CD8-positive, alpha-beta memory T cell (primary cell): ENCODE measurements at places on chromosomes 3 and 15. TPM values are rescaled to one million over a fixed set of nuclear protein-coding genes. Genes with fewer than 3 reads are reported as not detected.

DNA sequence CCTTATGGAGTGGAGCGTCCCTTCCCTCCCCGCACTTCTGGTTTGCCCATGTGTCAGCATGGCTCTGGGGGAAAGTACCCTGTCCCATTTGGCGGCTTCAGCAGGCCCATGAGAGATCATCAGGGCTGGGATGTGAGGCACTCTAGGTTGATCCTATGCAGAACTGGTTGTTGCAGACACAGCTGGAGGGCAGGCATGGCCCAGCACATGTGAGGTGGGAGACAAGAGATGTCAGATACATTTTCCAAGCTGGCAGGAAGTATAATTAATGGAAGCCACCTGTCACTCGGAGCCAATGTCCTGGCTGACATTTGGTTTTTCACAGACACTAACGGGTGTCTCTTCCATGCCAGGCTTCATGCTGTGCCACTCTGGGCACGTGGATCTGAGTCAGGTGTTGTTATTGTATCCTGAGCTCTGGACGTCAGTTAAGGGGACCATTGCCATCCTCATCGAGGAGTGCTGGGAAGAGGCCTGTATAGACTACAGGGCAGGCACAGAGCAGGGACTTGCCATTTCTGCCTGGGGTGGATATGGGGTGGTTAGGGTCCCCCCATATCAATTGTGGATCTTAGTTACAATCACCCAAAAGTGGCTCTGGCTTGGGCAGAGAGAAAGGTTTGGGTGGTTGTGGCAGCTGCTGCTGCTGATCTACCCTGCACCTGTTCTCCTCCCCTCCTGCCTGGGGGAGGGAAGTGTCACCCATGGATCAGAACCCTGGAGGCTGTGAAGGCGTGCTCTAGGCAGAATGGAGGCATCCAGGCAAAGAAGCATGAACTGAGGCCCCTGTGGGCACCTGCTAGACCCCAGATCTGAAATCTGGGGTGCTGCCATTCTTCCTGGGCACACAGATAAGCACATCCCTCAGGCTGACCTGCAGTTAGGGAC is 140.7 kb downstream of the FBLN2 start:
- DNase-seq = no peak
- no peaks in the 10 kb centered on the region for H3K27me3 ChIP-seq

The SCAP gene
- 60.3 TPM for polyA plus RNA-seq

GRCh38 chr3:121855555-121855954 is 20.5 kb downstream of the EAF2 start:
- no peak for DNase-seq
- H3K4me3 ChIP-seq = no peak overlapping the region
- H3K27me3 ChIP-seq = no peaks in the 10 kb centered on the region
- no peaks in the 10 kb centered on the region for H3K36me3 ChIP-seq

The SUSD5 gene
- not detected for polyA plus RNA-seq

The ARHGEF26 gene
- polyA plus RNA-seq = 0.08 TPM

GRCh38 chr3:13159890-13160289 is 86.7 kb upstream of the IQSEC1 start:
- no peak overlapping the region for H3K4me3 ChIP-seq
- no peaks in the 10 kb centered on the region for H3K4me1 ChIP-seq

- H3K4me1 ChIP-seq = no peaks in the 10 kb centered on the region
- H3K36me3 ChIP-seq = no peaks in the 10 kb centered on the region
- H3K27me3 ChIP-seq = no peaks in the 10 kb centered on the region
- no peak overlapping the region for H3K27ac ChIP-seq
- H3K4me3 ChIP-seq = no peak overlapping the region
These were observed 179.1 kb downstream of the SLC9A9 start for GRCh38 chr3:143668924-143669790.

The PLS1 gene
- 4.0 TPM for polyA plus RNA-seq

GRCh38 chr15:23416349-23417276 is 30.4 kb downstream of the GOLGA6L2 start:
- no peak overlapping the region for H3K4me3 ChIP-seq
- DNase-seq = no peak
- H3K27ac ChIP-seq = no peak overlapping the region
- H3K4me1 ChIP-seq = no peaks in the 10 kb centered on the region

The NANOGP8 gene
- polyA plus RNA-seq = not detected

GRCh38 chr3:47265725-47266428 is 16.7 kb downstream of the KIF9 start:
- H3K4me1 ChIP-seq = no peaks in the 10 kb centered on the region
- no peak for DNase-seq
- H3K27me3 ChIP-seq = no peaks in the 10 kb centered on the region
- no peak overlapping the region for H3K27ac ChIP-seq

DNA sequence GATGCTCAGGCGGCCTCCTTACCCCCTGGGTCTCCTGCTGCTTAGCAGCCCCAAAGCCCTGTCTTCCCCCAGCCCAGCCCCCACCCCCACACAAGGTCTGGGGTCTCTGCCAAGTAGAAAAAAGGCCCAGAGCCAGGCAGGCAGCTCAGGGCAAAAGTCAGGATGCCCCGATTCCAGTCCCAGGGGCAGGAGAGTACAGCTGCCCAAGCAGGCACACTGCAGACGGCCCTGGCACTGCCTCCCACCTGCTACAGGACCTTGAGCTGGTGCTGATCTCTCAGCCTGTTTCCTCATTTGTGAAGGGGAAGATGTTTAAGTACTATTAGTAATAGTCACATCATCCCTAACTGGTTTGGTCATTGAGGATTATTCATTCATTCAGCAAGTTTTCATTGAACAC is 12.6 kb downstream of the TMEM43 start:
- H3K27ac ChIP-seq = no peak overlapping the region
- no peak overlapping the region for H3K4me3 ChIP-seq
- H3K27me3 ChIP-seq = no peaks in the 10 kb centered on the region
- DNase-seq = peak; percentile 14
- peaks cover 23% of the 10 kb centered on the region for H3K4me1 ChIP-seq
- peaks cover 31% of the 10 kb centered on the region for H3K36me3 ChIP-seq

DNA sequence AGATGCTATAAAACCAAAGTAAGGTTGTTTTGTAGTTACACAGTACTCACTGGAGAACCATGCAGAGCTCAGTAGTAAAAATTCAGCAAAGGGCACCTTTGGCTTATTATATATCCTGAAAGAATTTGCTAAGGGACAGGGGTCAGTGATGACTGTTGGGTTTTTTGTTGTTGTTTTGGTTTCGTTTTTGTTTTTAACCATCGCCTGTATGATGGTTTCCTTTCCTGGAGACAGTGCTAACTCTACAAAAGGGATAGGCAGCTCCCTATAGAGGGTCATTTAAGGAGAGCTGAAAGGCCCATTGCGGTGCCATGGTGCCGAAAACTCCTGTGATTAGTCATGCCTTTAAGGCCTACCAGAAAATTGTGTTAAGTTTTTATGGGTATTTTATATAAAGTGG is 118.2 kb upstream of the GOLIM4 start:
- no peaks in the 10 kb centered on the region for H3K36me3 ChIP-seq
- no peak for DNase-seq
- no peaks in the 10 kb centered on the region for H3K4me1 ChIP-seq
- no peaks in the 10 kb centered on the region for H3K27me3 ChIP-seq
- H3K27ac ChIP-seq = no peak overlapping the region
- no peak overlapping the region for H3K4me3 ChIP-seq

DNA sequence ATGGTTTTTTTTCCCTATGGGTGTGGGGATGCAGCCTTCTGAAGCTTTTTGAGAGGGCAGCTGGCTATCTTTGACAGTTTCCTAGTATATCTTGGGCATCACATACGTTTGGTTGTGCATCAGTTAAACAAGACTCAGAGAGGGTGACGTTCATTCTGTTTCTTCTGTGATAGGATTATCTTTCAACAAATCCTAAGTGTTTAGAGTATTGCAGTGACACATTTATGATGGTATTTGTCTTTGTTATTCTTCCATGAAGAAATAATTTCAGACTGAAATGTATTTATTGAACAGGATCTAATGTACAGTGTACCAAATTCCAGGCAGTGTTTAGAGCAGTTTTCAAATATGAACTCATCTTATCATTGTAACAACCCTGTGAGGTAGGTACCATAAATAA is 114.4 kb downstream of the PLCL2 start:
- H3K27me3 ChIP-seq = no peaks in the 10 kb centered on the region
- H3K27ac ChIP-seq = no peak overlapping the region
- peaks cover 43% of the 10 kb centered on the region for H3K4me1 ChIP-seq
- H3K4me3 ChIP-seq = no peak overlapping the region

DNA sequence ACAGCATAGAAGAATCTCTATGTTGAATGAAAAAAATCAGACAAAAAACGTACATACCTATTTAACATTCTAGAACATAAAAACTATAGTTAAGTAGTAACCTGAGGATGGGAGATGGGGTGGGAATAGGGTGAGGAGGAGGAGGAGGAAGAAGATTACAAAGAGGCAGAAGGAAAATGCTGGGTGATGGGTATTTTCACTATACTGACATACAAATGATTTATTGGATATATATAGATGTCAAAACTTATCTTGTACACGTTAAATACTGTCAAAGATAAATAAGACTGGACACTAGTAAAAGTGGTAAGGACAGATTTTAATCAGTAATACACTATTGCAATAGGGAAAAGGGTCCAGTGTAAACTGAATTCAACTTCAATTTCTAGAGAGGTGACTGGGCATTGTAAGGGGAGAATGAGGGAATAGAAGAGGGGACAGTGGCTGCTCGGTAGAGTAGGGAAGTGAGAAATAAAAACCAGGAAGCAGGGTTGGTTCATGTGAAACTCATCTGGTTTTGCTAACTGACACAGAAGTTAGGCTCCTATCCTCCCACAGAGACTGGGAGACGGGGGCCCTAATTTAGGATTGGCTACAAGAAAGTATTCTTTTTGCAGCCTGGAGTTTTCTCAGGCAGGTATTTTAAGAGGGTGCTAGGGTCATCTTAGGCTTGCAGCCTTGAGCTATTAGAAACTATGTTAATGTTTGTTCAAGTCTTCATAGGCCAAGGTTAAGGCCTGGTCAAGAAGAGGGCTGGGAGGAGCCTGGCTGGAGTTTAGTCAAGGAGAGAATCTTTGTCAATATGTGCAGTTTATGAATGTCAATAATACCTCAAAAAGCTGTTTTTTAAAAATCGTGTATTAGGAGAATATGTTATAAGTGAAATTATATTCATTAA is 15.0 kb upstream of the C15orf61 start:
- DNase-seq = no peak
- no peaks in the 10 kb centered on the region for H3K27me3 ChIP-seq
- no peaks in the 10 kb centered on the region for H3K36me3 ChIP-seq

GRCh38 chr3:74200952-74201351 is 413.5 kb downstream of the CNTN3 start:
- H3K4me1 ChIP-seq = no peaks in the 10 kb centered on the region
- no peaks in the 10 kb centered on the region for H3K36me3 ChIP-seq
- H3K27ac ChIP-seq = no peak overlapping the region
- no peak for DNase-seq

The AMIGO3 gene
- polyA plus RNA-seq = 1.5 TPM

DNA sequence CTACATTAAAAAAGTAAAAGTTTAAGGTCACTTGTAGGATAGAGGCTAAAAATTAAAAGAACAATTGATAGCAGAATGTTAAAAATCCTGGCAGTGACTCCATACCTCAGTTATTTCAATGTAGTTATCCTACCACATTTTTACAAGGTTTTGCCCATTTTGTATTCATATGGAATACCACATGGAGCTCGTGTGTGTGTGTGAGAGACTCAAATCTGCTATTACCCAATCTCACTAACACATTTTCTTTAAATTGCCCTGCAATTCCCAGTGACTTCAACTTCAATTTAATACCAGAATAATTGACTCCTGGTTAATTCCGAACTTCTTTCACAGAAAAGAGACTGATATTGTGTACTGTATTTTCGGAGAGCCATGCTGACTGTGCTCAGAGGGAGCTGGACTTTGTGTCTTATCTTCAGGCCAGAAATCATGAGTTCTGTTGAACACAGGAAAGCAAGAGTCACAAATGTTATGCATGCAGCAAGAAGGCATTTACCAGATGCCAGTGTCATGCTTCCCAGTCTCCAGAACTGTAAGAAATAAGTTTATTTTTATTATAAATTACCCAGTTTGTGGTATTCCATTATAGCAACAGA is 529.0 kb upstream of the NECTIN3 start:
- DNase-seq = no peak
- H3K27ac ChIP-seq = no peak overlapping the region
- no peaks in the 10 kb centered on the region for H3K27me3 ChIP-seq
- H3K4me1 ChIP-seq = no peaks in the 10 kb centered on the region
- no peak overlapping the region for H3K4me3 ChIP-seq

DNA sequence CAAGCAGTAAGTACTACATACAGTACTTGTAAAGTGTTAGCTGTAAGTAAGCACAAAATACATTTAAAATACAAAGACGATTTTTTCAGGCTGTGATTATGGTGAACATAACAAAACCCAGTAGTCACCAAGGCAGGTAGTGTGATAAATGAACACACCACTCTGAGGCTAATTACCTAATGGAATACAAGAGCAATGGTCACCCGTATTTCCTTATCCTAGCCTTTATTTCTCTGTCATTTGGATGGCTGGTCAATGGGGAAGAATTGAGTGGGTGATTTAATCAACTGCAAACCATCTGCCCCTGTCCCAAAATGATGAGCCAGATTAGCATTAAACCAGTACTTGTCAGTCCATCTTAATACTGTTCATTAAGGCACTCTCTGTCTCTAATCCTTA is 89.2 kb upstream of the CGNL1 start:
- H3K4me3 ChIP-seq = no peak overlapping the region
- no peak for DNase-seq
- no peaks in the 10 kb centered on the region for H3K27me3 ChIP-seq
- H3K4me1 ChIP-seq = no peaks in the 10 kb centered on the region
- H3K27ac ChIP-seq = no peak overlapping the region

- no peaks in the 10 kb centered on the region for H3K27me3 ChIP-seq
- no peak overlapping the region for H3K27ac ChIP-seq
- DNase-seq = no peak
- no peaks in the 10 kb centered on the region for H3K36me3 ChIP-seq
- no peak overlapping the region for H3K4me3 ChIP-seq
- H3K4me1 ChIP-seq = peaks cover 3% of the 10 kb centered on the region
These were observed 48.0 kb upstream of the SCAANT1 start for GRCh38 chr3:63960048-63960711.

GRCh38 chr3:102156426-102156825 is 278.4 kb upstream of the ZPLD1 start:
- no peak overlapping the region for H3K27ac ChIP-seq
- no peaks in the 10 kb centered on the region for H3K4me1 ChIP-seq
- no peaks in the 10 kb centered on the region for H3K36me3 ChIP-seq
- no peak for DNase-seq
- H3K4me3 ChIP-seq = no peak overlapping the region

GRCh38 chr15:37204692-37205091 is 104.3 kb upstream of the MEIS2 start:
- H3K36me3 ChIP-seq = no peaks in the 10 kb centered on the region
- H3K4me1 ChIP-seq = no peaks in the 10 kb centered on the region
- no peaks in the 10 kb centered on the region for H3K27me3 ChIP-seq
- DNase-seq = no peak
- no peak overlapping the region for H3K27ac ChIP-seq
- H3K4me3 ChIP-seq = no peak overlapping the region

The PLA2G4E gene
- not detected for polyA plus RNA-seq

- H3K36me3 ChIP-seq = peaks cover 5% of the 10 kb centered on the region
- no peak overlapping the region for H3K4me3 ChIP-seq
- no peaks in the 10 kb centered on the region for H3K4me1 ChIP-seq
- no peak overlapping the region for H3K27ac ChIP-seq
- no peaks in the 10 kb centered on the region for H3K27me3 ChIP-seq
- DNase-seq = no peak
These were observed 174.8 kb upstream of the BHLHE40 start for GRCh38 chr3:4804161-4805058.
